ENCODE measurements at places on chromosomes 4 and X.

- DNase-seq = no peak
Observed at GRCh38 chrX:96688789-96689188, 4.1 kb downstream of the DIAPH2 start.

DNA sequence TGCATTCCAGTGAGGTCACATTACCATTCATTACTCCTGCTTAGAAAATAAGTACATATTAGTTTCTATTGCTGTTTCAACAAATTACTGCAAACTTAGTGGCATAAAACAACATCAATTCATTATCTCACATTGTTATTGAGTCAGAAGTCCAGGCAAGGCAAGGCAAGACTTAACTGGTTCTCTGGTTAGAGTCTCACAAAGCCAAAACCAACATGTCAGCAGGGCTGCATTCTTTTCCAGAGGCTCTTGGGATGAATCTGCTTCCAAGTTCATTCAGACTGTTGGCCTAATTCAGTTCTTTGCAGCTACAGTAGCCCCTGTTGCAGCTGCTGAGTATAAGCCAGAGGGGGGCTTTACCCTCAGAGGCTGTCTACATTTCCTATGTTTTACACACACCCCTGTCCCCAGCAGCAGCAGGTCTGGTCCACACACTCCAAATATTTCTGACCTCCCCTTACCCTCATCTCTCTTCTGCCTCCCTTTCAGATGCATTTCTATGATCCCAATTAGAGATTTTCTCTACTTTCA lies 892.1 kb upstream of the EPHA5 start:
- peak; percentile 20 for DNase-seq

GRCh38 chr4:71460371-71460770 lies 121.6 kb downstream of the SLC4A4 start:
- DNase-seq = no peak

DNA sequence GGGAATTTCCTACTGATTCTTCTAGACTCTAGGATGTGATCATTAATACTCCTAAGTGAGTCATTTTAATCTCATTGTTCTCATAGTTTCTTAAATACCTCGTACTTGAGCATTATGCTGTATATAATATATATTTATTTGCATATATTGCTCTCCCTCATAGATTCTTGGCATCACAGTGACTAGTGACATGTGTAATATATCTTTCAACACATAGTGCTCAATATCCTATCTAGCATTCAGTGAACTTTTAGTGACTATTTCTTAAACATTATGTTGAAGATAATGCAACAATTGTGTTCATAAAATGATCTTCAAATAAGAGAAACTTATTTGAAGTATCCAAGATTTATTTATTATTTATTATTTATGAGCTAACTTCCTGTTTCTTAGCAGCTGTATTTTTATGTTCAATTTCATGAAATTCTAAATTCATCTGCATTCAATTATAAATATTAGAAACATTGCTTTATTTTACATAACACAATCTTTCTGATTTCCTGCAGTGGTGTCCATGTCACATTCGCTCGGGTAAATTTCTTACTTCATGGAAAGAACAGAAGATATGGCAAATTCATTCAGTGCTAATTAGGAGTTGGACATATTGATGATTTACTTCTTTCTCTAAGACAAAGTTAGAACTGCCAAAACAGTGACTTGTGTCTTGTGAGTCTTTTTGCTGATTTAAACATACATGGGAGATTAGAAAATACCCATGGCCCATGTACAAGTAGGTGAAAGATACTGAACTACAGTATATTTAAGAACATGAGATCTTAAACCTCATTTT lies 1095.5 kb upstream of the IGFBP7 start:
- DNase-seq = no peak

DNA sequence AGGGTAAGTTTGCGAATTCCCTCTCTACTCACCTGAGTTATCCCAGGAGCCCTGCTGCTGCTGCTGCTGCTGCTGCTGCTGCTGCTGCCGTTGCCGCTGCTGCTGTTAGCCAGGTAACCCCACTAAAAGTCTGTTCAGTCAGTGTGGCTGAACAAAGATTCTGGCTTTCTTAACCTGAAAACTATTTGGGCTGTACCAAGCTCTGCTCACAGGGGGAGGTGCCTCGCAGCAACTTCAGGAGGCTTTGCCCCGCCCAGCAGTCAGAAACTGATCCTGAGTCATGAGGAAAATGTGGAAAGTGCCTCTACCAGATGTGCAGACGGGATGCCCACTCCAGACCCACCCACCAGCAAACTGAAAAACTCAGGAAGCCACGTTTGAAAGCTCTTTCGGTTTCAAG lies at the start of gene CAPN6:
TSS of gene CAPN6 (minus strand) at position 145 of the 400 bp plus-strand sequence. CDS start 6,547 bp downstream, outside the sequence.
- peak; percentile 92 for DNase-seq

DNA sequence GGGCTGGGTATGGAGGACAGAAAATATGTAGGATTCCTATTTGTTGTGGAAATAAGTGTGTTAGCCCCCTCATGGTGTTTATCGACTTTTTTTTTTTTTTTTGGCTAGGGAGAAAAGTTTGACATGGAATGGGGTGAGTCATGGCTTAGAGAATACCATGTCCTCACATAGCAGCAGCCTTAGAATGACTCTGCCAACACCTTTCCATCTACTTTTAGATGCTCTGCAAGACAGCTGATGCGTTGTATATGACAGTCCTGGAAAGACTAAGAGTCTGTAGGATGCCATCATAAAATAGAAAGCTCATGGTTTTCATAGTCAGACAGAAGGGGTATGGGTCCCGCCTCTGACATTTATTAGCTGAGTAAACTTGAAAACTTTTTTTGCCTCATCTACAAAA lies 37.7 kb downstream of the MTTP start:
- peak; percentile 21 for DNase-seq

DNA sequence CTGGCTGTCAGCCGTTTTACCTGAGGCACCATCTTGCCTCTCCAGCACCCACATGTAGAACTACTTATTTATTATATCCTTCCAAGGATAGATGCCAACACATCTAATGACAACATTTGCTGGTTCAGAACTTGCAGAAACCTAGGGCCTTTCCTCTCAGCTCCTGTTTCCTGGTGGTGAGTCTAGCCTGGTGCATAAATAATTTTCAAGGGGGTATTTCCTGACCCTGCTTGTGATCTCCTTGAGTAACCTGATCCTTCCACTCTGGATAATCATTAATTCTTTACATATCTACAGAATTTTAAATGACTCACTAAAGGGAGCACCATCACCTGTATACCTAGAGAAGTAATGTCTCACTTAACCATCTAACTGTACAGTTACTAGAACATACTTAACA lies 153.4 kb downstream of the PPARGC1A start:
- no peak for DNase-seq

All from muscle of leg (tissue), 16 donors.